RCC 7860 (cell line): ENCODE measurements at places on chromosomes 5 and 9.

DNA sequence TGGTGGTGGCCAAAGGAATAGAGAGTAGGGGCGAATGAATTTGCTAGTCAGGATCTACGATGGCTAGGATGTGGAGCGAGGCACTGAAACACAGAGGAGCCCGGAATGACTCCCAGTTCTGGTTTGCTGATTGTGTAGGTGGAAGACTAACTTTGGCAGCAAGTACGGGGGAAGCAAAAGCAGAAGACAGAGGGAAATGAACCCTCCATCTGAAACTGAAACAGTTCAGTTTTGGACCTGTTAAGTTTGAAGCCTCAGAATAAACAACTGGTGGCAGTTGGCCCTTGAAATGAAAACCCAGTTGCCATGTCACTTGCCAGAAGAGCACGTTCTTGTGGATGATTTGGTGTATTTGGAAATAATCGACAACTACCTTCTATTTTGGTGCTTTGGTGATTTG, 15.4 kb upstream of the SMIM15 start:
- DNase-seq = no peak

- no peak for DNase-seq
Observed at GRCh38 chr9:101716629-101717028, 21.8 kb downstream of the GRIN3A start.

GRCh38 chr5:57569601-57570000, 87.0 kb upstream of the ACTBL2 start:
- no peak for DNase-seq

GRCh38 chr5:160285316-160285715, 27.0 kb downstream of the CCNJL start:
- DNase-seq = no peak

DNA sequence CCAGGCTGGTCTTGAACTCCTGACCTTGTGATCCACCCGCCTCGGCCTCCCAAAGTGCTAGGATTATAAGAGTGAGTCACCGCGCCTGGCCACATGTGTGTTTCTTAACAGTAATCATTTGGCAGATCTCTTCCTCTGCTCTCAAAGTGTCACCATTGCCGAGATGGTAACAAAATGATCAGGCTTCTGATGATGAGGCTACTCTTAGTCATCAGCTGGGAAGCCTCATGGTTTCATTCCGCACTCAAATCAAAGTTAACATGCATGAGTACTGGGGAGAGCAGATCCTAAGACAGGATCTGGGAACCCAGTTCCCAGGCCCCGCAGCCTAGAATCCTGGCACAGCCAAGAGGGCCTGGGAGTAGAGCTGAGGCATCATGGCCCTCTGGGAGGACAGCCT, 27.4 kb downstream of the BARHL1 start:
- peak; percentile 91 for DNase-seq

DNA sequence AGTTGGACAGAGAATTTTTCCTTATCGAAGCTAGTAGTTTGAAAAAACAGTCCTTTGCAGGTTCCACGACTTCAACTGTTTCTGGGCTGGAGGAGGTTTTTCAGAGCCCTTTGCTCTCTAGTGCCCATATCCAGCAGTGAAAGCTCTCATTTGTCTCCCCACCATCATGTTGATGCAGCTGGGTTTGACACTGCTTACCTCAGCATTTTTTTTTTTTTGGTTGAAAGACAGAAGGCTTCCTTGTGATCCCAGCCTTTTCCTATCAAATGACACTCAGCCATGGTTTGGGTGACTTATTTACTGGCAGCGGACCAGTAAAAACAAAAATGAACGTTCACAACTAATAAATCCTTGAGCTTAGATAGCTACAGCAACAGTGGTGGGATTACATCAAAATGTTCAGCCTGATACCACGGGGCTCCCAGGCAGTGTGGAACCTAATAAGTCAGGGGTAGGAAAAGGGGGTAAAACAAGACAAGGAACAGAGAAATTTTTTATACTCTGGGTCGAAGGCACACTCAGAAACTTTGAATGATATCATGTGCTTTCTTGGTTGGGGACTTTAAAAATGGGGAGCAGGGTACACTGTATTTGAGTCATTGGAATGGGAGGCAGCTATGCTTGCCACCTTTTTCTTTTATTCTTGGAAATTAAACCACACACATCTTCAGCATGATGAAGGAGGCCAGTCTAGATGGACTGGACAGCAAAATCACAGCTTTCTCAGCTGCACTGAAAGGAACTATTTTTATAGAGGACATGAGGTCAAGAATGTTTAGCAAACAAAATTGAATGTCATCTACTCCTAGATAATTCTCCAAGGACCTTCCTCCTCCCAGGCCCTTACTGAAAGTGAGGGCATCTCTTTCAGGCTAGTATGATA, 308.9 kb upstream of the MPDZ start:
- no peak for DNase-seq

DNA sequence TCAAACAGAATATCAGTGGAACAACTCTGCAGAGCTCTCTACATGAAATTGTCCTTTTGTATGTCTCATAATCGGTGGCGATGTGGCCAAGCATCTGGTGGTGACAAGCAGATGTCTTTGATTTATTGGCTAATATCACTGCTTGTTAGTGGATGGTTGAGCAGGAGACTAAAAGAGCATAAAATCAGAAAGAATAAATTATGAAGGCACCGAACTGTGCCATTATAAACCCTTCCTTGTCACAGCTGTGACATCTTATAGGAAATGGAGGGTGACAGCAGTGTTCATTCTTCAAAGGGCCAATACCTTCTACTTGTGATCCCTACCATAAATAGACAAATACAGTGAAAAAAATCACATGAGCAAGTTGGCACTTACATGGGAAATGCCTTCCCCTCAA, 1404.3 kb downstream of the MAT2B start:
- DNase-seq = no peak

DNA sequence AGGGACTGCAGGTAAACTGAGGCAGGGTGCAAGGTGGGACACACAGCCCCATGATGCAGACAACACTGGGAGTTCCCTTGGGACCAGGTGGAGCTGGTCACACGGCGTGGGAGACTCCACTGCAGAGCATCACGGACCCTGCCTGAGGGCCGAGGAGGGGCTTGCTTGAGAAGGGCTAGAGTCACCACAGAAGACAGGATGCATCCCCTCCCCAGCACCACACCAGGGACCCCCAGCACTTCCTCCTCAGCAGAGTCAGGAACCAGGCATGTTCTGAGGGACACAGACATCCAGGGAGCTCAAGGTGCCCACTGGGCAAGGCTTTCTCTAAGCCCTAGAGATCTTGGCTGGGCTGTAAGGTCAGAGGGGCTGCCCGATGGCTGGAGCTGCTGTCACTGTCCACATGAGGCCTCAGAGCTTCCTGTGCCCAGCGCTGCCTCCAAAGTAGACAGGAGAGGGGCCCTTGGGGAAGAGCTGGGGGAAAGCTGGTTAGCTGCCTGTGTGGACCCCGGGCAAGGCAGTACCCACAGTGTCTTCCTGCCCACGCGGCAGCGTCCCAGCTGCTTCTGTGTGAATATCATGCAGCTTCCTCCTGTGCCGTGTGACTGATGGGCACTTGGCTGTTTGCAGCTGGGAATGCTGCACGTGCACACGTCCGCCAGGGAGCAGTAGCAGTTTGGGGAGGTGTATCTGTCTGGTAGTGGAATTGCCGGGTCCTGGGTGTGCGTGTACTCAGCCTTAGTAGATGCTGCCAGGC, 176.6 kb downstream of the CACNA1B start:
- DNase-seq = no peak

GRCh38 chr9:68698943-68699509, 6.0 kb upstream of the PIP5K1B start:
- DNase-seq = no peak

DNA sequence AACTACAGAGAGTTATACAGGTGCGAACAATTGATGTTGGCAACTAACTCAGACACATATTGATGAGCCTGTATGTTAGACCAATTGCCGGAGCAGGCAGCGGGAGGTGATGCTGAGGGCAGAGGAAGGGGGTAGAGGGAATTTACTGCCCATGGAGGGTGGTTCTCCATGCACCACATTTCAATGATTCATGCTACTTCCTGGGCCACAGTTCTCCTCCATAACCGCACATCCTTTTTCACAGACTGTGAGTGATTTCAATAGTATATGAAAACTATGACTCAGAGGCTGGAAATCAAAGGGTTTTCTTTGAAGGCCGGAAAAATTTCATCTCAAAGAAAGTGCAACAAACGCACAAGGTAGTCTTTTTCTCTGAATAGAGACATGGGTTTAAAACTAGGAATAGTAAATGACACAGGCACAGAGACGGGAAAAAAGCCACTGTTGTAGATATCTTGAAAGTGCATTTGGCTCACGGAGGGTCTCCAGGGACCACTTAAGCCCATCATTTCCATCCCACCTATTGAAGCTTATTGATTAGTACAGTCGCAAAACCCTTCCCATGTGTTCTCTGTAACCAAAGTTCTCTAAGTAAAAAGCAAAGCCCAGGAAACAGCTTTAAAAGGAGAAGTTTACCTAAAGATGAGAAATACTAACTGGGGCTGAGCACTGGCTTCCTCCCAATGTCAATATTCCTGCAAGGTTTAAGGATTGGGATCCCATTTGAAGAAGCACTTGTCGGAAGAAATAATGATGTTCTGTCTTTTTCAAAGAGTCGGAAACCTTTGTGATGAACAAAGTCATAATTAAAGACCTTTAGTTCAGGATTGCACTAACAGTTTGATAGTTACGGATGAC, 28.0 kb upstream of the ADAM19 start:
- peak; percentile 90 for DNase-seq

DNA sequence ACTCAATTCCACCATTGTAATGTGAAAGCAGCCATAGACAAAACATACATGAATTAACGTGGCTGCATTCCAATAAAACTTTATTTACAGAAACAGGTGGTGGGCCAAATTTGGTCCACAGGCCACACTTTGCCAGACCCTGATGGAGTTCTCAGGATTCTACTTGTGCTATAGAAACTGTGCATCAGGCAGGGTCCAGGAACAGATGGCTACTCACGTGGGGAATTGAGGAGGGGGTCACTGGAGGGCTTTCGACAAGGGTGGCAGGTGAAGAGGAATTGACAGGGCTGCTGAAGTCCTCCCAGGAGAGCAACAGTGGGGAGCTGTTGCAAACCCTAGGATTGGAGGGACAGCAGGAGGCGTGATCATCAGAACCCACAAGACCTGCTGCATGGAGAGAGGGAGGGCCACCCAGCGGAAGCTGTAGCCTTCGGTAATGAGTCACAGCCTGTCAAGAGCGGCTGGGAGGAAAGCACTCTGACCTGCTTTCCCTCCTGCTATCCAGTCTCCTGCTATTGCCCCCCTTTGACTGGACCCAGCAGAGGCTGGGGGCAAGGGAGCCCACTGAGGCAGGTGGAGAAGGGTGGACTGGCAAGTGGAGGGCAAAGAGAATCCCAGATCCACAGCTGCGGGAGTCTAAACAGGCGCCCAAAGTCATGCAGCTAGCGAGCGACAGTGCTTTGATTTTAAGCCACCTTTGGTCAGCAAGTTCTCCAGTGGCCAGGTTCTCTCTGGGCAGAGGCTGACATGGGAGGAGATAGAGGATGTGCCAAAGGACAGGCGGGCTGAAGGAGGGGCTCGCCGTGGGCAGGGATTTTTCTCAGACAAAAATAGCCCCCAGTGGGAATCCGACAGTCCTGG, 138.3 kb upstream of the SMIM23 start:
- peak; percentile 34 for DNase-seq

- no peak for DNase-seq
Observed at GRCh38 chr5:76850543-76851145, 830 bp downstream of the S100Z start.

DNA sequence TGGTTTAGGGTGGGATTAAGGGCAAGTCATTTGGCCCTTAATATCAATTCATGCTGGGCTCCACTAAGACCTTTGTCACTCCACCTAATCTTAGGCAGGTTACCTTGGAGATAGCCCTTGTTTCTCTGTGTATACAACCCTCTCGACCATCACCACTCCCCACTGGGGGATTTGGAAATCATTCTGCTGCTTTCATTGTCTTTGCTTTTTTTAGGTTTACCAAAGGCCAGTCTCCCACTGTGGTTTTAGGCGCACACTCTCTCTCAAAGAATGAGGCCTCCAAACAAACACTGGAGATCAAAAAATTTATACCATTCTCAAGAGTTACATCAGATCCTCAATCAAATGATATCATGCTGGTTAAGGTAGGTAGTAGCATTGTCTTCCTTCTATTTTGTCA, 6.2 kb downstream of the GZMK start:
- no peak for DNase-seq

DNA sequence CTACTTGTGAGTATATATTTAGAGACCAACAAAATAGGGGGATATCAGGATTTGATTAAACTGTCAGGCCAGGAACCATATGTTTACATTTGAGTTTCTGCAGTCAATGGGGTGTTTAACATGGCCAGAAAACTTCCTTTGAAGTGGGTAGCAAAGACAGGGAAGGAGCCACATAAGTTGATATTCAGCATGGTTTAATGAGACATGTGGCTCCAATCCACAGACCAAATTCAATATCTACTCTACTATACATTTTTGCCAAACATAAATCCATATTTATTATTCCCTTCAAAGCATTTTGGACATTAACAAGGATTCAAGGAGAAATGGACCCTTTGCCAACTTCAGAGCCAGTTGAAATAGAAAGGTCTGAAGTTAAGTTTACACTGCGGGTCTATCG, 99.8 kb downstream of the TAF11L14 start:
- no peak for DNase-seq

DNA sequence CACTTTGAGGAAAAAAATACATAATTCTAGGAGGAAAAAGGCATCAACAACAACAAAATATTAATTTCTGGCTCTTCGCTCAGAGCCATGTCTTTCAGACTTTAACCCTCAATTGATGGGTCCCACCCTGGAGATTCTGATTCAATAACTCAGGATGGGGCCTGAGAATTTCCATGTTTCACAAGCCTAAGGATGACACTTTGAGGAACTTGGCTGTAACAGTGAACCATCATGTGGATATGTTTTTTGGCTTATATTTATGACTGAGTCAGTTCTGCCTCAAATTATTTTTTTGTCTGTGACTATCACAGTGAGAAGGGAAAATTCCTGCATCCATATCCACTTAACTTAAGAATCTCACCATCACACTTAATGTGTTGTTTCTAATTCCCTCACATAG, 504.6 kb downstream of the RASEF start:
- no peak for DNase-seq

GRCh38 chr5:135034236-135034962, 371 bp upstream of the PITX1 start:
- DNase-seq = peak; percentile 21

- DNase-seq = no peak
Observed at GRCh38 chr5:137279521-137280231, 219.4 kb downstream of the SPOCK1 start.

DNA sequence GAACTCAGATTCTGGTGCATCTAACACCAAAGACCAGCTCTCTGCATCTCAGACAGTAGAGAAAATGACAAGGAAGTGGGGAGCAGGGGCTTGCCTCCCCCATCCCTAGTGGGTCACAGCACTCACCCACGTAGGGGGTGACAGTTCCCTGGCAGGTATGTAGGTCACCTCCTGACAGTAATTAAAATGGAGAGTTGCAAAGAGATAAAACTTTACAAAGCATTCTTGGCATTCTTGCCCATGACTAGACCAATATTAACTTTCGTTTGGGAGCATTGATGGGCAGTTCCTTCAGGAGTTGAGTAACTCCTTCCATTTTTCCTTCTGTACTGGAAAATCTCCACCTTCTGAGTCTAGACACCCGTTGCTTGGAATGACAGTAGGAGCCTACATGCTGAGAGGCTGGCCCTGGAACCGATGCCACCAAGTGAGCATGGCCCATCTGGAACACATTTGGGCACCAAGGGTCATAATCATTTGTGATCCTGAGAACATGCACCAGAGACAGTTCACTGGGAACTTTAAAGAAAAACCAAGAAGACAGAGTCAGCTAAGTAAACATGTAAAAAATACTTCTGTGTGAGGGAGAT, 81.5 kb upstream of the MSX2 start:
- no peak for DNase-seq

GRCh38 chr9:29389421-29389820, 1816.1 kb upstream of the C9orf72 start:
- no peak for DNase-seq

GRCh38 chr9:105994970-105995369, 300.6 kb downstream of the TMEM38B start:
- peak; percentile 44 for DNase-seq
